ENCODE measurements at places on chromosomes 6 and 20.

- DNase-seq, result no peak
Measured at GRCh38 chr6:10434235-10434634, 19.4 kb upstream of the TFAP2A start.

DNA sequence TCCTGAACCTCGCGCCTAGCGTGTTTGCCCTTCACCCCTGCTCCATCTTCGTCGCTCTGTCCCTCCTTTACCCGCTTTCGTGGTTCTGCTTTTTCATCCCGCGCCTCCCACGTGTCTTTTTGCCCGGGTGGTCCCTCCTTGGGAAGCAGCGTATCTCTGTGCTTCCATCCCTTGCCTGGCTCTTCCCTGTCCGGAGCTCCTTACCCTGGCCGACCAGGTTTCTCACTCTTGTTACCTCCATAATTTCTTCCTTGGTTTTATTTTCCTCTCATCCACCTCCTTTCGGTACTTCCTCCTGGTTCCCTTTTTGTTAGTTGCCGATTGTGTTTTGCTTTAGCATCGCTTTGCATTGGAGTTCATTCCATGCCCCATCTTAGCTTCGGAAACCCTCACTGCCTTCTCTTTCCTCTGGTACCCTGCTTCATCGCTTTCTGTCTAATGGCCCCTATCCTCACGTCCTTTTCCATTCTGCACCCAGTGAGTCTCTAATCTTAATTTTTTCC, 735 bp downstream of the FAM135A start:
- no peak for DNase-seq

DNA sequence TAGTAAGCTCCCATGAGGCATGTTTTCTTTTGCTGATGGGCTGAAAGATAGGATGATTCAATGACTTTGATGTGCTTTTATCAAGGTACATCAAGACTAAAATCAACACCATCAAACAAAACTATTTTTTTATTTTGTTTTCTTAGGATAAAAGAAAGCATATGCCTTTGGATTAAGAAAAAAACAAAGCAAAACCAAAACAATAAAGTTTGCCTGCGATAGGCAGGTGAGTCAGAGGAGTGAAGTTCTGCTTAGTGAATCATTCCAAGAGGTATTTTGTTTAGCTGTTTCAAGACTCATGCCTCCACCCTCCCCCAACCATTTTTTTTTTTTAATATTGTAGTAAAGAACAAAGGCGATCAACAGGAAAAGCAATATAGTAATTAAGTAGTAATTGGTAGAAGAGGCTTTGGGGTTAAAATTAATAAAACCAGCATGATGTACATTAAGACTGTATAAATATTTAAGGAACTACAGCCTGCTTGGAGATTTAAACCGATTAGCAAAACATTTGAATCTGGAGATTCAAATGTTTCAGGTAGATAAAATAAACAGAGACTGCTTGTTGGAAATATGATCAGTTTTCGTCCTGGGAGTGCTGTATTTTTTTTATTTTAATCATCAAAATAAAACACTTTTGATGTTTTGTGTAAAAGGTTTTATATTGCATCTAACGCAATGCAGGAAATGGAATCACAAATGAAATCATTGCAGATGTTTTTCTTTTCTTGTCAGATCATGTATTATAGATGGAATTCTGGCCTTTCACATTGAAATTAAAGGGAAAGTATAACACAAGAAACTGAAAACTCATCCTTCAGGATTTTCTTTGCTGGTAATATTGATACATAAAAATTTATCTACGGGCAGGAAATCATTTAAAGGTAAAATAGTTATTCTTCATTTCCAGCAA, 482.3 kb upstream of the MANEA start:
- DNase-seq, result no peak

GRCh38 chr6:159790956-159791598, 810 bp downstream of the MRPL18 start:
- no peak for DNase-seq

- no peak for DNase-seq
Measured at GRCh38 chr6:169487579-169488436, 214.0 kb downstream of the WDR27 start.

- no peak for DNase-seq
Measured at GRCh38 chr6:144286503-144287393, 1.6 kb downstream of the UTRN start.

DNA sequence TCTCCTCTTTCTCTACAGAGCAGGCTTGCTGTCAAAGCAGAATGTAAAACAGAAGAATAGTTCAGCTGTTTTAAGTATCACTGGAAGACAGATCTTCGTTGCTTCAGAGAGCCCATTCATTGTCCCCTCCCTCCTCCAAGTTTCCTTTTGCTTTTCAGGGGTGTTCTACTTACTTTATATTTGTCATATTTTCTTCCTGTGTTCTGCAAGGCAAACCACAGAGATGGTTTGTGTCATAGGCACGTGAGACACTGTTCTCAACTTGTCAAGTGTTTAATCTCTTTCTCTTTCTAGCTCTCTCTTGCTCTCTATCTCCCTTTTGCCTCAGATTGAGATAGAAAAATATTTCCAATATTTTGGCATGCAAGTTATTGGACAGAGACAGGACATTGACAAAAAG, 228.9 kb upstream of the DEFB112 start:
- no peak for DNase-seq

DNA sequence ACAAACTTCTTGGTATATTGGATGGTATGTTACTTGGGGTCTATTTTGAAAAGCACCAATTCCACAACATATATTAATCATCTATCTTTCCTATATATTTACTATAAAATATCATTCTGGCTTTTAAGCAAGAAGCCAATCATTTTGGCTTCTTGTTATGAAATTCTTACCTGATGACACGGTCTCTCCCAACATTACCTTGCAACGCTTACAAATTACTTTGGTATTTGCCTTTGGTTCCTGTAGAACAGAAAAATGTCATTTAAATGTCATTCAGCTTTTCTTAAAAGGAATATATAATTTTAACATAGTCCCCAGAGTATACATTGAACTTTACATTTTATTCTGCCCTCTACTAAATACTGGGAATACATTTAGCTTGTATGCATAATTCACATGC, 27.4 kb downstream of the UBE3D start:
- no peak for DNase-seq

- DNase-seq, result no peak
Measured at GRCh38 chr6:142726616-142727015, 218.4 kb downstream of the HIVEP2 start.

DNA sequence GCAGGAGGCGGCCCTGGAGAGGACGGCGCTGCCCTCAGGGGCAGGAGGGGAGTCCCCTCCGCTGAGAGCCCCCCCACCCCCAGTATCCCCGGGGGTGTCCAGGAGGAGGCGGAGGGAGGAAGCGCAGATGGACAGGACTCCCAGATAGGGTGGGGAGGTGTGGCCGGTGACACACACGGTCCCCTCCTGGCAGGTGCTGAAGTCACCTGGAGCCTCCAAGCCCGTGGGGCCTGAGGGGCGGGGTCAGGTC, 1.4 kb downstream of the STMN3 start:
- no peak for DNase-seq

GRCh38 chr6:138428944-138429598, 25.0 kb downstream of the HEBP2 start:
- peak; percentile 42 for DNase-seq

- no peak for DNase-seq
Measured at GRCh38 chr20:33948480-33948879, 45.2 kb upstream of the RALY start.

DNA sequence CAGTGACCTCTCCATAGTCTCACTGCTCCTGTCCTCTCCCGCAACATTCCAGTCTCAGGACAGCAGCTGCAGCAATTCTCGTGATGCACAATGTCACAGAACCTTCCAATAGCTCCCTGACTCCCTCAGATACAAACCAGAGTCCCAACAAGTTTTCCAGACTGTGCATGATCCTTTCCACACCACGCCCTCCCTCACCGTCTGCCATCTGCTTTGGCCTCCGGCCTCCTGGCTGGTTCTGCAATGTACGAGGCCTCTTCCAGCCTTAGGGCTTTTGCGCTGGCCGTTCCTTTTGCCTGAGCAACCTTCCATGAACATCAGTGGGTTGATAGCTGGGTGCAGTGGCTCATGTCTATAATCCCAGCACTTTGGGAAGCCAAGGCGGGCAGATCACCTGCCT, 9.6 kb downstream of the FNDC1 start:
- no peak for DNase-seq

DNA sequence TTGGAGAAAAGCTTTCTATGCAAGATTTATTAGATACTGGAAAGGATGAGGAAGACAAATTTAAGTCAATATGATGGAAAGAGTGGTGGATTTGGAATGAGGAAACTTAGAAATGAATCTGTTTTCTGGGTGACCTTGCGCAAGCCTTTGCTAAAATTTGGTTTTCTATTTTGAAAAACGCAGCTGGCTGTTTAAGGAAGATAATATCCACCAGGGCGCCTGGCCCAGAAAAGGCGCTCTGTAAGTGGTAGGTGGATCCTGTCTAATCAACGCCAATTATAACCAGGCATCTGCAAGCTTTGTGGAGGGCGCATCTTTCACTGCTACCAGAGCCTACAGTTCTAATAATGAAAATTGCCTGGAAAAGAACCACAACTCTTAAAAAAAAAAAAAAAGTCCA, 398 bp upstream of the SPATS1 start:
- no peak for DNase-seq

DNA sequence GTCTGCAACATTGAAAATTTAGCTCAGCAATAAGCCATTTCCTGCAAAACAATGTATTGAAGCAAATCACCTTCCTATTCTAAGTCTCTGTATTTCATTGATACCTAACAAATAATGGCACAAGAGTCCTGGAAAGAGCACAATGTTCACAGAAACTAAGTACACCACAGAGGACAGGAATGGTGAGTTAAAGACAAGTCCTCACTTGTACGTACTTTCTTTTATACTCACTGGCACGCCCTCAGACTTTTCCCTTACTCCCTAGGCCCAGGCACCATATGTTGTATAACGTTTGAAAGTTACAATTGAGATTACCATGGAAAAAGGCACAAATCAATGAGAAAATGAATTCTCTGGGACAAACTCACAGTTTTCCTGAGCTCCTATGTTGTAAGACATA, 683.0 kb upstream of the MANEA start:
- peak; percentile 15 for DNase-seq
